ENCODE measurements at places on chromosomes 1 and 21.

DNA sequence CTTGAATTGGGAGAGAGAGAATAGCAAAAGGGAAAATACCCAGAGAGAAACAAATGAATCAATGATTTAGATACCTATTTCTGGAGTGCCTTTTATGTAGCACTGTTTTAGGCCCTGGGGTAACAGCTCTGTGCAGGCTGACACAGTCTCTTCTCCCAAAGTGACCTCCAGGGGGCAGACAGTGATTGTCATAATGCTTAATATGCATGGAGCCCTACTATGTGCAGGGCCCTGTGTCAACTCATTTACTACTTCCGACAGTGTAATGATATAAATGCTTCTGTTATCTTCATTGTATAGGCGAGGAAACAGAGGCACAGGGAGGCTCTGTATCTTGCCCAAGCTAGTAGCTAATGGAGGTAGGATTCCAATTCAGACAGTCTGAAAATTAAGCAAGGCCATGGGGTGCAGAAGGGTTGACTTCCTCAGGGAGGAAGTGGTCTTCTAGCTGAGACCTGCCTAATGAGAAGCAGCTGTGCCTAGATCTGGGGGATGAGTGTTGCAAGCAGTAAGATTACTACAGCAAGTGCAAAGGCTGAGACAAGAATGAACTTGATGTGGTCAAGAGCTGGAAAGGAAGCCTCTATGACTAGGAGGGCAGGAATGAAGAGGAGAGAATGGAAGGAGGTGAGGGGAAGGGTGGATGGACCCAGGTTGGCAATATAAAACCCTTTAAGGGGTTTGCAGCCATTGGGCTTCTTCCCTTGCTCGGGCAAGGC lies 16.2 kb upstream of the SERINC2 start:
- peak; percentile 90 for DNase-seq

- no peak for DNase-seq
Measured at GRCh38 chr1:57020216-57020615, 54.4 kb upstream of the C8B start.

GRCh38 chr1:193211539-193211938 lies 25.1 kb upstream of the B3GALT2 start:
- DNase-seq: peak; percentile 70

GRCh38 chr1:20476265-20477038 lies 9.6 kb downstream of the CAMK2N1 start:
- no peak for DNase-seq

GRCh38 chr1:115140442-115141144 lies 51.3 kb upstream of the TSPAN2 start:
- no peak for DNase-seq

GRCh38 chr1:119906927-119907652 lies 10.8 kb upstream of the ADAM30 start:
- DNase-seq: no peak

- DNase-seq: no peak
Measured at GRCh38 chr1:245530937-245531336, 376.2 kb downstream of the KIF26B start.

DNA sequence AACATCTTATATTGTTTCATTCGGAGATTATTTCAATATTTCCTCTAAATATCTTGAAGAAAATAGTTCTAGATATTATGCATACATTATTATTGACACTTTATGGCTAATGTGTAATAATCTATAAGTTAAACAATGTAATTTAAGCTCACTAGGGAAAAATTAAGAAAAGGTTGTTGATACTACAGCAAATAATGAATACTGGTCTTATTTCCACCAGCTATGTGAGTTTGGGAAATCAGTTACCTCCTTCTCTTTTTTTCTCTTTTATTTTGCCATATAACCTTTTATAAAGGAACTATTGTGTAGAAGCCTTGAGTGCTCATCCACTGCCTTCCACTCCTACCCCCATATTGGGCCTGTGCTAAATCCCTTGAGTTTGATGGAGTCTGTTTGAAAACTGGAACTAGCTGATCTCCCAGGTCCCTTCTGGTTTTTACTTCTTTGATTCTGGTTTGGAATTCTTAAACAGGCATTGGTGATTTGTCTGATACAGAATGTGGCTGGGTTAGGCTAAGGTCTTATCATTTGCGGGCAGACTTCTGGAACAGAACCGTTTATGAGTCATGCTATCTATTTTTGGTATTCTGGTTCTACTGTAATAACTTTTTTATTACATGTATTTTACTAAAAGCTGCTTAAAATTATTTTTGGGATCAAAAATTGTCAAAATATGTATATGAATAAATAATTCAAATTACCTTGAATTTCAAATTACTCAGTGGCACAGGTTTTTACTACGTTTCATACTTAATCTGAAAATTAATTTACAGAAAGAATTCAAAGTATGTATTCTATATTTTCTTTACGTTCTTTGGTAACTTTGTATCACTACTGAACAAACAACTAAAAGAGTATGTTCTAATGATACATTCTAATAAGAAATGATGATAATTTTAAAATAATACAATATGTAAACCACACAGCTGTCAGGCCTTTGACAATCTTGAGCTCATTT lies 5.0 kb upstream of the CDC14A start:
- no peak for DNase-seq

DNA sequence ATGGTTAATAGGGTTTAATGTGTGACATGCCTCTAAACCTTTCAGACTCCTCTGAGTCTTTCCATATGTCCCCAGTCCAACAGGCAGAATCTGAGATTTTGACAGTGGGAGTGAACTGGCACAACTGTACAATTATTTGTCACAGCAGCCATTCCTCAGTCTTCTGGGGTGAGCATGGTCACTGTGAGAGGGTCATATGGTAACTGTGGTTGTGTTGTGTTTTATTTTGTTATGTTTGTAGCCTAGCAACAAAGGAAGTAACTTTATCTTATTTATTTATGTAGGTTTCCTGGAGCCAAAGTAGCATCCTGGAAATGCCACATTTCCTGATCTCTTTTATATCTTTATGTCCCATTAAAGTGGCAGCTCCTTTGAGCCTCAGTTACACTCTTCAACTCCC lies 1067.9 kb downstream of the TTLL7 start:
- no peak for DNase-seq

DNA sequence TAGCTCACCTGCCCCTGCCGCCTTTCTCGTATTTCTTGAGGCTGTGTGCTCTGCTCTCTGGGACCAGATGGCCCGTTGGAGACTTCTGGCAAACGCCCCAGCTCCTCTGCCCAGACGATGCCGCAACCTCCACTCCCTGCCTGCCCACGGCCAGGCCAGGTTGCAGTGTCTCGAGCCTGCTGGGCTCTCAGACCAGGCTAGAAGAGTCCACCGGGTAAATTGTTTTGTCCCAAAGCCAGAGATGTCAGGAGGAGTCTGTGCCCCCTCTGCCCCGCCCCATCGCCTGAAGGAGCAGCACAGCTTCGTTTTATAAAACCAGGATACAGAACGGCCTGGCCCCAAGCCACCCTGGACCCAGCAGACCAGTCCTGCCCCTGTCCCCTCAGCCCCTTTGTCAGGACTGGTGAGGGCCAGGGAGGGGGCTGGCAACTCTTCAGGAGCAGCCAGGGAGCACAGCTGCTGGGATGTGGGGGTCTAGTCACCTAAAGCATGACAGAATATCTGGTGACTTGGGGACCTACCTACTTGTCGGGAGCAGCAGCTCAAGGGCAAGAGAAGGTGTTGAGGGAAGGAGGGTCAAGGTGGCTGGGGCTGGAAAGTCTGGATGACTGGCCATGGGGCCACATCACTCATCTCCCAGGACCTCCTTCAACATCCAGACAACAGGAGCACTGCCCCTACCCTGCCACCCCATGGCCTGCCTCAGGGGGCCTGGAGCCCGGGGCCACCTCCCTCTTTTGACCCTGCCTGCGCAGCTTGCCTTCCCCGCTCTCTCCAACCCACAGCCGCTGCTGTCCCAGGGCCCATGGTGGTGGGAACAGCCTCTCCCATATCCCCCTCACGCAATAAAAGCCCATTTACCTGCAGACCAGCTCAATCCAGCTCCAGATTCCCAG lies 33.9 kb upstream of the LBR start:
- DNase-seq: no peak

GRCh38 chr1:170397061-170397460 lies 134.9 kb upstream of the GORAB start:
- DNase-seq: no peak

- no peak for DNase-seq
Measured at GRCh38 chr1:58035523-58035922, 511.0 kb downstream of the OMA1 start.

DNA sequence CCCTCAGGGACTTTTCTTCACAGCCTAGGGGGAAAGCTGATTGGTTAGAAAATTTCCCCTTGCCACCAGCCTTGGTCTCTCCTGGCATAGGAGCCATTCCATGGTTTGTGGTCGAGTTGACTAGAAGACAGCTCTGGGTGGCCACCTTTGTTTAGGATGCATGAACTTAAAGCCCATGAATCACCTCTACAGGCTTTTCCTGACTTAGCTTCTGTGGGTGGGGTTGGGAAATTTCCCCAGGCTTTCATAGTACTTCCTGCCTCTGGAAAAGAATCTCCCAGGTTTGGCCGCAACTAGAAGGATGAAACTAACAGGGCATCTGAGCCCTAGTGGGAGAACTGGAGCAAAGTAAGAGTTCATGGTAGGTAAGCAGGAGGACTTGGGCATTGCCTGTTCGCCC lies 72.6 kb downstream of the SNRPE start:
- no peak for DNase-seq

DNA sequence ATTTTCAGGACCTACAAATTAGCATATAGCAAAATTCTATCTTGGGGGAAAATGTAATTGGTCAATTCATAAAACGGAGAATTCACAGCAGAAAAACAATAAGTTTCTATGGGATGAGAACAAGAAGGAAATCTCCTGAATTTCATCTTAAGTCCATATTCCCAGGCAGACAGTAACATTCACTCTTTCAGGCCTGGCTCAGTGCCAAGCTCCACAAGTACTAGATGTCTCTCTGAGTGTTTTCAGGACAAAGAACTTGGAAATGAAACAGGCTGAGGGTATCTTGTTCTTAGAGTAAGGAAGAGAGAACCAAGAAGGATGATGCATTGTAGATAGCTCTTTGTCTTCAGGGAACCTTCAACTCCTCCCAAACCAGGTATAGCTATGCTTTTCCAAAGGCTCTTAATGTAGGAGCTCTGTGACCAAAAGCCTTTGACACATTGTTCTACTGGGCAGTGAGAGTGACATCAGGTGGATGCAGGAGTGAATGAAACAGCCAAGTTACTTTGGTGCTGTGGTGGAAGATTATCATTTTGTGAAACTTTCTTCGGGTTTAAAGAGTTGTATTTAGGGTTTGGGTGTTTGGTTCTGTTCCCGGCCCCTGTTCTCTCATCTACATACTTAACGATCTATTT lies 298.3 kb downstream of the GPATCH2 start:
- DNase-seq: no peak

DNA sequence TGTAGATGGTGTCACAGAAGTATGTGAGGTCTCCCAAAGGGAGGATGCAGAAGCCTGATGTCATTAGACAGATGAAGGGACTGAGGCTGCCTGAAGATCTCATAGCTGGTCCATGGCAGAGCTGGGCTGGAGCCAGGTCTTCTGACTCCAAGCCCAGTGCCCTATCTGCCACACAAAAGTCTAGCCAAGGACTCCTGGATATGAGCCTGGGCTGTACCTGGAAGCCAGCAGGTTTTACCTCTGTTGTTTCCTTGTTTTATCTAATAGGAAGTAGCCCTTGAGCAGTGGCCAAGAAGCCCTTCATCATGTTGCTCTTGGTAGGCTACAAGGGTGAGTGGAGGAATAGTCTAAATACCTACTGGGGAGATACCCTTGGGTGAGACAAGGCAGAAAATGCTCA lies 74.4 kb upstream of the SLC44A3 start:
- DNase-seq: no peak

GRCh38 chr1:231887866-231888265 lies 261.3 kb downstream of the DISC1 start:
- no peak for DNase-seq

GRCh38 chr1:228190778-228191177 lies 17.1 kb upstream of the OBSCN start:
- no peak for DNase-seq

GRCh38 chr1:216422821-216423520 lies at the start of gene USH2A:
Gene USH2A, minus strand, starts transcription at chr1:216423448. Its CDS starts 1,112 bp downstream, at chr1:216422336.
- no peak for DNase-seq

GRCh38 chr1:9442278-9442846 lies 96.9 kb upstream of the SLC25A33 start:
- DNase-seq: no peak

- no peak for DNase-seq
Measured at GRCh38 chr1:227450489-227450888, 112.9 kb upstream of the ZNF678 start.

- no peak for DNase-seq
Measured at GRCh38 chr1:161008869-161009510, 12.0 kb downstream of the F11R start.

All from epithelial cell of prostate (primary cell).